ENCODE measurements at places on chromosomes 12 and 14.

DNA sequence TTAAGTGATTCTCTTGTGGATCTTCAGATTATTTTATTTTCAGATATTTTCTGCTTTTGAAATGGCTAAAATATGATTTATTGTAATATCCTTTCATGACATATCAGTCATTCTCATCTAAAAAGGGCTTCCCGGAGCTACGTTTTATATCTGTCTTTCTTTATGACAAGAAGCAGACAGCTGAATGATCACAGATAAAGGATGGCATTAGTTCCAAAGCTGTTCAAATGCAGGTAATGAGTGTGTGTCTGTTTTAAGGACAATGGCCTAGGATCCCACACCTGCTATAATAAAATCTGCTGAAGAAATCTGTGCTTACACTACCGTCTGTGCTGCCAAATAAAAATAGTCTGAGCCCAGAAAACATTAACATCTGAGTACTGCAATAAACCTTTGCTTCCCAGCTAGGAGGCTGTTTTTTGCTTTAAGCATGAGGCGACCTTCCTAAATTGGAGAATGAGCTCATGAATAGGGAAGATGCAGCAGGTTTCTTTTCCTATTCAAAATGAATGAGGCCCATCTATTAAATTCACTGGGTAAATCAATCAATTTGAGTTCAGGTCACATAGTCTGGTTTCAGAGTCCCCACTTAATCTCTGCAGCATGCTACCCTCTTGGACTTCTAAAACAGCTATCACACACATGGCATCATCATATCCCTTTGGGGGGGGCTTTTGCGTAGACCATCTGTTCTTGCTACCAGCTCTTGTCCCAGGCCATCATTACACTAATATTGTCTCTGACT, 498.5 kb downstream of the NELL2 start:
- no peak for DNase-seq

DNA sequence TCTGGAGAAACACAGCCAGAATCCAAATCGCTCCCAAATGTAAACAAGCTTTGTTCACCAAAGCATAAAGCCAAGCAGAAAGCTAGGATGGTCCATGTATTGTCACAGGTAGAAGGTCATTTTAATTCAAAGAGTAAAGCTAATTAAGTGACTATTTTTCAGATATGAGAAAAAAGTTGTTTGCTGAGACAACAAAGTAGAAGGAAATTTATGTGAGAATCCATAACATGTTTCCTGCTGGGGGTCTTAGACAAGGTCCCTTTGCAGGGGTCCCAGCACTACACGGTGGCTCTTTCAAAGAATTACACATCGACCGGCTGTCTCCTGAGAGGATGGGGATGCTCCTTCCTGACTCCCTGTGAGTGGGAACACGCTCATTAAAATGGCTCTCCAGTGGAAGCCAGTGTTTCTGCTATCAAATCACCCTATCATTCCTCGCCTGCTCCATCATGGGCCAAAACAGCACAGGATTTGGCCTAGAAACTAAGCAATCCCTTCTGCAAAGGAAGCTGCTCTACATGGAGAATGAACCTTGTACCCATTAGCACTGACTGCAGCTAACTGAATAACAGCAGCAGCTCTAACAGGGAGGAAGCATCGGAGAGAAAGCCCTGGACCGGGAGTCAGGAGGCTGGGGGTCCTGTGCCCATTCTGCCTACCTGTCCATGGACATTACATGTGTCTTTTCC, 175.3 kb downstream of the STXBP6 start:
- no peak for DNase-seq

DNA sequence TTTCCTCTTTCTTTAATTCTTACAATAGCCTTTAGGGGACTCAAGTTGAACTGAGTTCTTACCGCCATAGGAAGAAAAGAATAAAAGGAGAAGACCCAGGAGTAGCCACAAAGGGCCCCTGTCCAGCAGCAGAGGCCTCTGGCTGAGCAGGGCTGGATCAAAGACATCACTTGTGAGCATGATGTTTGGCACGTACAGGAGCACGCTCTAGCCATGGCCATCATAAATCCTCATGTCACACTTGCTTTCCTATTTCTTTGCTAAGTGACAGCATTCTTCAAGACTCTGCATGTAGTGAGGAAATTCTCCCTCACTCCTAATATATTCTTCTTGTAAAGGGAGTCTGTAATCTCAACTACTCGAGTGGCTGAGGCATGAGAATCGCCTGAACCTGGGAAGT, 15.7 kb downstream of the CLEC4C start:
- DNase-seq = no peak

- DNase-seq = no peak
Observed at GRCh38 chr14:91899806-91900205, 32.5 kb upstream of the TC2N start.

GRCh38 chr12:122483969-122484368, 16.8 kb downstream of the ZCCHC8 start:
- DNase-seq = no peak

GRCh38 chr14:99240627-99241324, 31.2 kb downstream of the BCL11B start:
- no peak for DNase-seq

DNA sequence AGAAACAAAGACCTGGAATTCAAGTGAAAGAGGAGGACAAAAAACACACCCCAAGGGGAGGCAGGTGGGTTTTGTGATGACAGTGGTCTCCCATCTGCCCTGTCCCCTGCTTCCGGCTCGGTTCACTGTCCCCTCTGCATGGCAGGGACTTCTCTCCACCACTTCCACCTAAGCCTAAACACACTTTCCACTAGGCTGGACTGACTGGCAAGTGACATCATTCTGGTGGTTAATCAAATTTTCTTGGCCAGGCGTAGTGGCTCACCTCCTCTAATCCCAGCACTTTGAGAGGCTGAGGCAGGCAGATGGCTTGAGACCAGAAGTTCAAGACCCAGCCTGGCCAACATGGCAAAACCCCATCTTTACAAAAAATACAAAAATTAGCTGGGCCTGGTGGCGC, 11.9 kb downstream of the PLEKHG6 start:
- DNase-seq = no peak

GRCh38 chr12:124024263-124024678, 51.3 kb downstream of the ZNF664 start:
- DNase-seq = no peak

DNA sequence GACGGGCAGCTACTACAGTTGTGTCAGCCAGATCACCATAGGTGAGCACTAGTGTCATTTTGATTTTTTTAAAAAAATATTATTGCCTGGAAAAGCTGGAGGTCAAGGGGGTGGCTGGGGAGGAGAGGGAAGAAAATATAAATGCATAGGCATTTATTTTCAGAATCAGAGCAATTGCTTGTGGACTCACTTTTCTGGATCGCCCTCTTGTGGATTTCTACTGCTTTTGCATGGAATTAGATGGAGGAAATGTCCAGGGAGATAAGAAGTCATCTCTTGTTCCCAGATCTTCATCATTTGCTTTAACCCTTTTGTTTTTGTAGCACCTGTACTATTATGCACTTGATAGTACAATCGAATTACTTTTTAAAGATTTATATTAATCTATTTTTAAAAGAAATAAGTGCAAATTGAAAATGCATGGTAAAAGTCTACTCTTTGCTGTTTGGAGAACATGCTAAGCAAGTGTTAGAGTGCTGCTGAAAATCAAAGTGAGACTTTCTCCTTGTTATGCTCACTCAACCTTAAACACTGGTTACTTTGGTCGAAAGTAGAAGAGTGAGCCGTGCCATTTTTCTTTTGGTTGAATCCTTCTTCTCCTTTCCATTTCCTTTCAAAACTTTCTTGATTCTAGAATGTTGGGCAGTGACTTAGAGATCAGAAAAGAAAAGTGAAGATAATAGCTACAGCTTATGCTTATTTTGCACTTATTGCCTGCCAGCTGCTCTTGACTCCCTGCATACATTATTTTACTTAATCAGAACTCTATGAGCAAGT, 60.6 kb upstream of the ANO4 start:
- no peak for DNase-seq

- no peak for DNase-seq
Observed at GRCh38 chr14:74135426-74135825, 50.7 kb downstream of the LIN52 start.

DNA sequence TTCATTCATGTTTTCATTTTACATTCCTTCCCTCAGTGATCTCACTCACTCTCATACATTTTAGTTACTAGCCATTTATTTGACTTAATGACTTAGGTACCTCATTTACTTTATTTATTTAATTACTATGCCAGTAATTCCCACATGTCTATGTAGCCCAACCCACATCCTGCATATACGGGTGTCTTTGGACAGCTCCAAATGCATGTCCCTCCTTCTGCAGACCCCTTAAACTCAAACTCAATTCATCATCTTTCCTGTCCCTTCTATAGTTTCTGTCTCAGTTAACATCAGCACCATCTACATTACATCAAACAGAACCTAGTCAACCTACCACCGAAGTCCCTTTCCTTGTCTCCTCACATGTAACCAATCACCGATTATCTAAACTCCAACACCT, 2.8 kb downstream of the CLEC1A start:
- DNase-seq = no peak

DNA sequence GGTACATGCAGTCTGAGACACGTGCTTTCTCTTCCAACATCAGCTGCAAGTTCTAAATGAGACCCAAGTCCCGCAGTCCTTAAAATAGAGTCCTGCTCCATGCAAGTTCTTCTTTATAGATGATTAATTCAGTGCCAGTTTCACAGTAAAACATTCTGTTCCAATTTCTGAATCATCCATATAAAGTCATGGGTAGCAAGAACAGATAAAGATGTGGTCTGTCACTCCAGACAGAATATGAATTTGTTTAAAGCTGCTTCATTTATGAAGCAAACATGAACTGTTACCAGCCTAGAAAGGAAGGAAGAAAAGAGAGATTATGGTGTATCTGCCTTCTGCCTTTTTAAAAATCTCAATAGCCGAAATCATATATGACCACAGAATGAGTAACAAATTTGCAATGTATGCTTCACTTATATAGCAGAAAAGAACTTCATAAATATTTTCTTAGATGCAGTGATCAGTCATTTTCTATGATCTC, 83.3 kb downstream of the KITLG start:
- no peak for DNase-seq

- DNase-seq = no peak
Observed at GRCh38 chr14:100374876-100375265, 51.7 kb downstream of the SLC25A47 start.

DNA sequence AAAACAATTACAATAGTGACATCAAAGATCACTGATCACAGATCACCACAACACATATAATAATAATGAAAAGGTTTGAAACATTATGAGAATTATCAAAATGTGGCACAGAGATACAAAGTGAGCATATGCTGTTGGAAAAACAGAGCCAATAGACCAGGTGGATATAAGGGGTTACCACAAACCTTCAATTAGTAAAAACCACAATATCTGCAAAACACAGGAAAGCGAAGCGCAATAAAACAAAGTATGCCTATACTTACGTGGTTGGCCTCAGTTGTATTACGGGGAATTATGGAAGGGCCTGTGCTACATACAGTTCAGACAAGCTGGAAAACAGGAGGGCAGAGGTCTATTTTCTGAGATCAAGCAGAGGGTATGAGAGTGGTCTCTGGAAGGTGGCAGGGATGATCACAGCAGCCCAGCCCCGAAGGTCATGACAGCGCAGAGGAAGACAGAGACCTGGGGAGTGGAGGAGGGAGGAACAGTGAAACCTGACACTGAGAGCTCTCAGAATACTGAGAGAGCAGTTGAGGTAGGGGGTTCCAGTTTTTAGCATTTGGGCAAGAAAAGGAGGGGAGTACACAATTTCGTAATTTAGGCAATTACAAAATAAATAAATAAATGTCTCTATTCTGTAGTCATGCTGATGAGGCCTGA, 41.3 kb downstream of the IFNG start:
- DNase-seq = no peak

DNA sequence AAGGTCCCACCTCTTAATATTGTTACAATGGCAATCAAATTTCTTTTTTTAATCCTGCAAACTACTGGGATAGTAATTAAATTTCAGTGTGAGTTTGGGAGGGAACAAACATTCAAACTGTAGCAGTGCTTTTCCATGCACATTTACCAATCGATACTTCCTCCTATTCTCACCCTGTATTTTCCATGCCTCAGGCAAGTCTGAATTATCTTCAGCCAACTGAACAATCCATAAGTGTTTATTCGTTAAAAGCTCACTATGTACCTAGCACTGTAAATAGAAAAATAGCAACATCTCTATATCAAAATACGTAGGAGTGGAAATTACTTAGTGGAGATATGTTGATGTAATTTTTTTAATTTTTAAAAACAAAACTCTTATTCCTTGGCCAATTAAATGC, 43.5 kb downstream of the CCDC177 start:
- no peak for DNase-seq

GRCh38 chr12:120767071-120768024, 41.7 kb downstream of the ACADS start:
- no peak for DNase-seq

DNA sequence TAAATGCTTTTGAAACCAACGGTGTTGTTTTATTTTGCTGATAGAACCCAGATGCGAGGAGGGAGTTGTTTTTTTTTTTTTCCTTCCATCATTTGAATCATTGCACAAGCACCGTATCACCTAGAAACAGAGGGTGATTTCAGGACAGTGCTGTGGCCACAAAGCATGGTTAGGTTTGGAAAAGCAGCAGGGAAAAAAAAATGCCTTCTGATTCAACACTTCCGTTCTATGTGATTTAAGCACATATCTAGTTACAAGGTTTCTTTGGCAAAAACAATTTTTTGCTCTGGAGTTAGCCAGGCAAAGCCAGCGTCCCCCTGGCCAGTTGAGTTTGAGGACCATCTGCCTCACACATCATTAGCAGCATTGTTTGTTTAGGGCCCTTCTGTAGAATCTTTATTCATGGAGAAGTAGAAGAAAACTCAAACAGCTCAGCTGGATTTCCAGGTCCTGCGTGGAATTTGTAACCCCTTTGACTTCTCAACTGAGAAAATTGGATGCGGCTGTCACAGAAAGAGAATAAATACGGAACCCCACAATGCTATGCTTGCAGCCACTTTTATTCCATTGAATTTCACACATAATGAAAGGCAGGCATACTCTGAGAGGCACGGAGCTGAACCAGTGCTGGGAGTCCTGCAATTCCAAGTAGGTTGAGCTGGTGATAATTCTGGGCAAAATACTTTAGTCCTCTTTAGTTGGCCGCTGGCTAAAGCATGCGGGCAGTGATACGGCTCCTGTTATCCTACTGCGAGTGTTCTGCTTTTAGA, 17.0 kb upstream of the WNT5B start:
- DNase-seq = no peak

DNA sequence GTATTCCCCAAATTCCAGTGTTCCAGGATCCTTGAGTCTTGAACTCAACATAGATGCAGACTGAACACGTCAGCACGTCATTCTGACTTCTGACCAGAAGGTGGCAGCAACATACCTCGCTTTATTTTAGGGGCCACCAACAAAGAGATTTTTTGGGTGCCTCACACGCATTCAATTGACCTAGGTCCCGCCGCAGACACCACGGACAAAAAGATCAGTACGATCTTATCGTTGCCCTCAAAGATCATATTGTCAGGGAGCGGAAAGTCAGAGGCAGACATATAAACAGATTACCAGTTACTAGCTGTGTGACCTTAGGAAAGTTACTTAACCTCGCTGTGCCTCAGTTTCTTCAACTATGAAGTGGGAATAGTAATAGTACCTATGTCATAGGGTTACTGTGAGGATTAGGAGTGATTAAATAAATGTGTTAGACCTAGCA, 6.5 kb upstream of the PRPH start:
- DNase-seq = peak; percentile 73

All from activated T-cell treated with anti-CD3 and anti-CD28 coated beads, Interleukin-2, amount 50 U/mL, for 1 hour (primary cell).